NCI-H1436 treated with DMSO at 0.1 percent for 48 hours (cell line): ENCODE measurements at places on chromosomes 12 and 14.

DNA sequence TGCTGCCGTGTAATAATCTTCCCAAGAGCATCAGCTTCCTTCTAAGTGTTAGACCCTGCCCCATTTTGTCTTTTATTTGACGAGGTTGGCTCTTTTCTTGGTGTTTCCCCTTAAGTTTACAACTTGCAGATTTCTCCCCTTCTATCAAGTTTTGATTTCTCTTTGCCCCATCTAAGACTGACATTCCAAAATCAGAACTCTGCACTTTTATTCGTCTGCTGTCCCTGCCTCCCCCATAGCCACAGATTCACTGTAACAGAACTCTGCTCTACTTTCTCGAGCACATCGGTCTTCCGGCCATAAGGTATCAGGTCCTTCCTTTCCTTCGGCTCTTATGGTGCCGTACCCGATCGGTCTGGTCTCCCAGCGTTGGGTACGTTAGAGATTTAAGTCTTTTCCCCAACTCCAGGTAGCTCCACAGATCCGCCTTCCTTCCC, 563 bp downstream of the DCP1B start:
- no peak for DNase-seq

DNA sequence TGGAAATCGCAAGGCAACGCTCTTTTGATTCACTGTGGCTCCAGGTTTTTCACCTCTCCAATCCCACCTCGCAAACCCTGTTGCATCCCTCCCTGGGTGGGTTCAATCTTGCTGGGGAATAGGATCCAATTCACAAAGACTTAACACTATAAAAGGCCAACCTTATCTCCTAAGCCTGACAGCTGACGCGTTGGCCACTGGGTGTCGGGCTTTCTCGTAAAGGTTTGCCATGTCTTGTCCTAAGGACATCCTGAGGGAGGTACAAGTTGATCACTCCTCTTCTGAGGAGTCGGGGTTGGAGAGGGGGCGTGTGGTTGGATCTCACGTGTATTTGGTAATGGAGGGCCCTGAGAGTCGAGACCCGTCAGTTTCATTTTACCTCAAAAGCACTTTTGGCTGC, 112.6 kb upstream of the FZD10 start:
- DNase-seq = no peak

DNA sequence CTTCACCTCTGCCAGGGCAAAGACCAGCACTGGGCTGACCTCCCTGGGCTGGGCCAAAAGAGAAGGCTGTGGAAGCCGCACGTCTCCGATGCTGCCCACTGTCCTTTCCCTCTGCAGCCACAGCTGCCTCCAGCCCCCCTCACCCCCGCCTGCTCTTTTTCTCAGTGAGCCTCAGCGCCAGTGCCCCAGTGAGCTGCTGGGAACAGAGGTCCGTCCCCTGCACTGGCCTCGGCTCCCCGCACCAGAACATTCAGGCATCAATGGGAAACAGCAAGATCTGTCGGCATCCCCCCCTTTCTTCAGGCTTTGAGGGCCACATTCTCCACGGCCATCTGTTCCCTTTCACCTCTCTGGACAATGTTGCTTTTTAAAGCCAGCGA, 398.1 kb downstream of the ZFP36L1 start:
- no peak for DNase-seq

- DNase-seq = no peak
Observed at GRCh38 chr14:24321212-24321975, 10.1 kb downstream of the LTB4R start.

- DNase-seq = no peak
Observed at GRCh38 chr12:59637692-59638070, 41.9 kb downstream of the SLC16A7 start.

- no peak for DNase-seq
Observed at GRCh38 chr14:90599339-90599738, 202.5 kb downstream of the CALM1 start.

- no peak for DNase-seq
Observed at GRCh38 chr14:87139299-87139698, 853.7 kb downstream of the GALC start.

DNA sequence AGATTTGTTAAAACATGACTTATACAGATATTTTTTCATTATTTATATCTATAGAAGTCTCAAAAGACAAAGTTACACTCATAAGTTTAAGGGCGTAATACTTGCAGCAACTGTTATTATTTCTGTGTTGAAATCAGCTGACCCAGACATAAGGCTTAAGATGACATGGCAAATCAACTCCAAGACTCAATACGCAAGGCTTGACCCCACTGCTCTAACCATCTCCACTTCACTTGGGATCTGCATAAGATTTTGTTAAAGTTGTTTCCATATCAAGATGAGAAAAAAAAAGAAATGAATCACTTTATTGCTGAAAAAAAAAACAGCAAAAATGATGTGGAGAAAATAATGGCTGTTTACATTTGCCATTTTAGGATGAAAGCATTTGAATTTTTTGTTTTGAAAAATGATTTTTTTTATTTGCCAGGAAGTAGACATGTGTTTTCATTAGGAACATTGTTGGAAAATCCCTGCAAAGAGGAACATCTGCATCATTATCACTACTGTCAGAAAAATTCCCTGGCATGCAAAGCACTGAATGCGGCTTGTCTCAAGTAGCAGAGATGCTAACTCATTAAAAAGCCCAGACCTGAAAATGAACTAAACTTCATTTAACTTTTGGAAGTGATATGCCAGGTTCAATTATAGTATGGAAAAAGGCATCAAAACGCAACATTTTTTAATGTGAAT, 73.5 kb downstream of the LIN7A start:
- no peak for DNase-seq

DNA sequence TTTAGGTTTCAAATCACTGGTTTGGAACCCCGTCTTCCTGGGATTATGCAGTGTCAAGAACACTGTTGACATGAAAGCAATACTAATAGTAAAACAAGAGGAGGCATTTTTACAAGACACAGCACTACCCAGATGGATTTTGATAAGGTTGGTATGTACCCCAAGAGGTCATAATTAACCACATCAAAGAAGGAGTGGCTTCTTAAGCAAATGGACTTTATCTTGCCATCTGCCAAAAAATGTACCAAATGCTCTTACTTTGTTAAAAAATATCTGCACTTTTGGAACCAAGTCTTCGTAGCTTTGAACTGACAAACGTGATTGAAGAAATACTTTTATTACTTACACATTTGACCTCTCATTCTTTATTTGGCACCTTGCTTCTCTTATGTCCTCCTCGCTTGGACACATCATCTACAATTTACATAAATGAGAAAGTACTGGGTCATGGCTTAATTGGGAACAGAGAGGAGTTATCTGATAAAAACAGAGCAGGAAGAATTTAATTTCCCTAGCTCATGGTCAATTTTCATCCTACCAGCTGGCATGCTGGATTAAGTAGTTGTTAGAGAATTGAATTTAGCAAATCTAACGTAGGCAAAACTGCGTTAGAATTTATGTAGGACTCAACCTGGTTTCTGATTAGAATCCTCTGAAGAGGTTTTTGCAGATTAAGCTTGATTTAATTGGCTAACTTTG, 54.5 kb upstream of the PRICKLE1 start:
- no peak for DNase-seq

GRCh38 chr14:86442135-86442534, 912.2 kb downstream of the FLRT2 start:
- no peak for DNase-seq

- DNase-seq = no peak
Observed at GRCh38 chr14:33134975-33135374, 196.3 kb downstream of the NPAS3 start.
